ENCODE measurements at places on chromosomes 16 and 17.

GRCh38 chr16:11640987-11641817 is 27.1 kb upstream of the SNN start:
- peak; percentile 62 for DNase-seq

GRCh38 chr16:53549970-53550690 is 47.1 kb upstream of the AKTIP start:
- peak; percentile 90 for DNase-seq

GRCh38 chr16:27985981-27986380 is 77.5 kb downstream of the GSG1L start:
- no peak for DNase-seq

GRCh38 chr16:17251496-17251895 is 219.3 kb downstream of the XYLT1 start:
- DNase-seq = no peak

DNA sequence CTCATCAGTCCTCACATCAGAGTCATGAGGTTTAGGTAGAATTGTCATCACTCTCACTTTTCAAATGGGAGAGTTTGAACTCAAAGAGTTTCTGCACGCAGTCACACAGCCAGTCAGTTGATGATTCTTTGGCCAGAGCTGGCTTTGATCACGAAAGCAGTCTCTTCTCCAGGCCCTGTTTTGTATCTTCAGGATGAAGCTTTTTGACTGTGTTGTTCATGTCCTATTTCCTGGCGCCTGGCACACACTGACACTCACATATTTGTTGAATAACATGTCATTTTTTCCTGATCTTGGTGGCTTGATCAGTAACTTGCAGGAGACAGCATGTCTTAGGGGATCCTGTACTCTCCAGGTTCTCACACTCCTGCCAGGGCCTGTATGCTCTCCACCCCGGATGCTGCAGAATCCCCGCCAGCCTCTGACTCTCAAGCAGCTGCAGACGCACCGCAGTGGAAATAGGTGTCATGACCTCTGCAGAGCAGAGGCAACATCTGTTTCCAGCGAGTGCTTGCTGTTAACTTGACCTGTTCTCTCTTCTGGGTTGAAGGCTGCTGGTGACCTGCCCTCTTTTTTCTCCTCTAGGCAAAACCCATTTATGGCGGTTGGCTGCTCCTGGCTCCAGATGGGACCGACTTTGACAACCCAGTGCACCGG is 33.0 kb downstream of the MPRIP start:
- DNase-seq = peak; percentile 38

DNA sequence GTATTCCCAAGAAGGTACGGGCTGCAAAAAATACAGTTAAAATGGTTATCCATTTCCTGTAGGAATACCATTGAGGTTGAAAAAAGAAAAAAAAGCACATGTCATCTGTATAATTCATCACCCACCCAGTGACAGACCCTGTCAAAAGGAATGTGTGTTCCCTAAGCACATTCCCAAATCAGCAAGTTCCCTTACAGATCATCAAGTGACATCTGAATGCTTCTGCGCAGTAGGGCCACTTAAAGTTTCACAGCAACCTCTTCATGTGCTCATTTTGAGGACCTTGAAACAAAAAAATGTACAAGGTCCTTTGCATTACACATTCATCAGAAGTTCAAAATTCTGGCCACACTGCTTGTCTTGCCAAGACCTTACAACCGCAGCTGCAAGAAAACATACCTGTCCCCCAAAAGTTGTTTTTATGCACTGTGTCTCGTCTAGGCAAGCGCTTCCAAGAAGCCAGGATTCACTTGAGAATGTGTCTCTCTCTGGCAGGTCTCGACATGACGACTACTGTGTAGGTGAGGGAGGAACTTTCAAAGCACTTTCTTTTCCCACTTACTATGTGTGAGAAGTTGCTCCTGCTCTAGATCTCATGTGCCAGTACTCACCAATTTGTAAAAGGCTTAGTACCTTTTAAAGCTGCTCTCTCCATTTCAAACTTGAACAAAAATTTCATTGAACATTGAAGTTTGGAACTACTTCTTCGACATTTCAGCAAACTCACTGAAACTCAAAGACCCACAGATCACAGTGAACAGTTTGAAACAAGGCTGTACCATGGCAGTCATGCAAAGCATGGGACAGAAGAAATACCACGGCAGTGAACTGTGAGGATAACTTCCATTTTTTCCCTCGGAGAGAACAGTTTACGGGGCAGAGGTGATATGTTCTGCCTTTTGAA is 4.3 kb upstream of the POLG2 start:
- no peak for DNase-seq

DNA sequence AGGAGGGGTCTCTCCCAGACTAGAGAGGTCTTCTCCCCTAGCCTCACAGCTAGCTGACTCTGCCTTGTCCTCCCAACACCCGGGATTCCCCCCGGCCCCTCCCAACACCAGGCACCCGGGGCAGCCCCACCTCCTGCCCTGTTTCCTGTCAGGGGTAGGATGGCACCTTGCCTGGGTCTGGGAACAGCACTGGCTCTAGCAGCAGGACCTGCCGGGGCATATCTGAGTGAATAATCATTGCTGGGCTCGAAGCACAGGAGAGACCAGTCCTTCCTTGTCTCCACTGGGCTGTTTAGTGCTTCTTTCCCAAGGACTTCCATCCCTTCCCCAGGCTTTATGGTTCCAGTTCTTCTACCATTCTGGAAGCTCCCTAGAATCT is 25.7 kb downstream of the MINK1 start:
- DNase-seq = no peak

- DNase-seq = peak; percentile 93
These were observed 122.6 kb downstream of the SOCS1 start for GRCh38 chr16:11133344-11133943.

GRCh38 chr17:32970281-32970680 is 21.4 kb upstream of the SPACA3 start:
- peak; percentile 26 for DNase-seq

DNA sequence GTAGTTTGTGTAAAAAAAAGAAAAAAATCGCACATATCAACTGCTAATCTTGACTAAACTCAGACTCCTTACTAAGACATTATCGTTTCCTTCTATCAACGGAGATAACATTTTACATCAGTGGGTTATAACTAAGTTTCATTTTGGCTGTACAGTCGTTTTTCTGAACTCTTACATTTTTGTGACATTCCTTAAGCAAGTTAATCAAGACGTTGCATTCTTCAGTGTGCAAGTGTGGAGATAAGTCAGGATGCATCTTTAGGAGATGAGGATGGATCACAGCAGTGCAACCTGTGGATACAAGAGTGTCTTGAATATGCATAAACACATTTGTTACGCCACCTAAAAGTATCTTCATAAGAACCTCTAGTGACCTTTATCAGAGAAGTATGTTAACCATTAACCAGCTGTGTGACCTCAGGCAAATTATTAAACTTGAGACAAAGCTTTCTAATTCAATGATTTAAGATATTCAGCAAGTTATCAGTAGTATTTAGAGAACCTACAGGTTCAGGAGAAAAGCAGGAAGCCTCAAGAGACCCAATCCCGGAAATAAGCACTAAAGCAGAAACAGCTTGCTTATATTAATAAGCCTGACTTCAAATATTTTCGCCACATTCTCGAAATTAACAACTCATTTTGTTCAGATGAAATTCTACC is 9.4 kb downstream of the CMC2 start:
- peak; percentile 25 for DNase-seq

- no peak for DNase-seq
These were observed 36.6 kb upstream of the NACA2 start for GRCh38 chr17:61627658-61628057.

- no peak for DNase-seq
These were observed 232.9 kb downstream of the UTP18 start for GRCh38 chr17:51493206-51493605.

DNA sequence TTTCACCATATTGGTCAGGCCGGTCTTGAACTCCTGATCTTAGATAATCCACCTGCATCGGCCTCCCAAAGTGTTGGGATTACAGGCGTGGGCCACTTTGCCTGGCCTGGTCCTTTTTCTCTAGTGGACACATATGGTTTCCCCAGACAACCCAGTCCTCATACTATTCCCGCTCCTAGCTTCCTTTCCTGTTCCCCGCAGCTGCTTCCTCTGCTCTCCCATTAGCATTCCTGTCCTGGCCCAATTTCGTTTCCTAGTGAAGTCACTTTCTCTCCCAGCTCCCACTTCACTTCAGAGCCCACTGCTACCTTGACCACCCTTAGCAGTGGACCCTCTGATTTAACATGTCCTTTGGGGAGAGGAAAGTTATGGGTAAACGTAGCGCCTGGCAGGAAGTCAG is 11.3 kb downstream of the KATNIP start:
- no peak for DNase-seq

DNA sequence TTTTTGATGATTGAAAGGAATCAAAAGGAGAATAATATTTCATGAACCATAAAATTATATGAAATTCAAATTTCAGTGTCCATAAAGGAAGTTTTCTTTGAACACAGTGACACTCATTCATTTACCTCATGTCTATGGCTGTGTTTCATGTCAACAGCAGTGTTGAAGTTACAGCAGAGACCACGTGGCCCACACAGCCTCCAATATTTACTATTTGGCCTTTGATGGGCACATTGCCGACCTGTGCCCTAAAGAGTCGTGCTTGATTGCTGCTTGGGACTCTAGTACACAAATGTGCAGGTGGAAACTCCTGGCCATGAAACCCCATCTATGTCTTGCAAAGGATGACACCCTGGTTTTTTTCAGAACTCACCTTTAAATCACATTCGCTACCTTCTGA is 57.0 kb downstream of the CES1 start:
- no peak for DNase-seq

DNA sequence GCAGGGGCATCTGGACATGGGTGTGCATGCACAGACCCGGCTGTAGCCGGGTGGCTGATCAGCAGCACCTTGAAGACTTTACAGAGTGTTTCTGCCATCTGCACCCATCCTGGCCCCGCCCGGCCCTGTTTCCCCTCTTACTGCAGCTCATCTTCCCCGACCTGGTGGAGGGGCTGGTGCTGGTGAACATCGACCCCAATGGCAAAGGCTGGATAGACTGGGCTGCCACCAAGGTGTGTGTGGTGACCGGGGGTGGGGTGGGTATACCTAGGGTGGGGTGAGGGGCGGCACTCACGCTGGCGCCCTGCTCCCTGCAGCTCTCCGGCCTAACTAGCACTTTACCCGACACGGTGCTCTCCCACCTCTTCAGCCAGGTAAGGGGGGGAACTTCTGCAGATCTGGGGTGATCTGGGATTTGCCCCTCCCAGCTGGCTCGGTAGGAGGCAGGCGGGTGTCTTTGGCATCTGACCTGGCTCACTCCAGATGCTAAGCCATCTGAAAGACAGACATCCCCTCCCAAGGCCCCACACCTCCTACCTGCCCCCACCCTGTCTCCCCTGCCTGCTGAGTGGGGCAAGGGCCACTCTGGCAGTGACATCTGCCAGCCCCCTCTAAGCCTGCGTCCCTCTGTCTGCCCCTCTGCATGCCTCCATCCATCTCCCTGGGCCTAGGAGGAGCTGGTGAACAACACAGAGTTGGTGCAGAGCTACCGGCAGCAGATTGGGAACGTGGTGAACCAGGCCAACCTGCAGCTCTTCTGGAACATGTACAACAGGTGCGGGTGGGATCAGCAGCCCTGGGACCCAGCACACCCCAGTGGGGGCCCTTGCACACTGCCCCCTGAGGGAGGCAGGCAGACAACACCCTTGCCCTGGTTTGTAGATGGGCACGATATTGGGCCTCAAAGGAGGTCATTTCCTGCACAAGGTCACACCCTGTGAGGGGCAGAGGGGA is 6.6 kb downstream of the NDRG4 start:
- DNase-seq = no peak

DNA sequence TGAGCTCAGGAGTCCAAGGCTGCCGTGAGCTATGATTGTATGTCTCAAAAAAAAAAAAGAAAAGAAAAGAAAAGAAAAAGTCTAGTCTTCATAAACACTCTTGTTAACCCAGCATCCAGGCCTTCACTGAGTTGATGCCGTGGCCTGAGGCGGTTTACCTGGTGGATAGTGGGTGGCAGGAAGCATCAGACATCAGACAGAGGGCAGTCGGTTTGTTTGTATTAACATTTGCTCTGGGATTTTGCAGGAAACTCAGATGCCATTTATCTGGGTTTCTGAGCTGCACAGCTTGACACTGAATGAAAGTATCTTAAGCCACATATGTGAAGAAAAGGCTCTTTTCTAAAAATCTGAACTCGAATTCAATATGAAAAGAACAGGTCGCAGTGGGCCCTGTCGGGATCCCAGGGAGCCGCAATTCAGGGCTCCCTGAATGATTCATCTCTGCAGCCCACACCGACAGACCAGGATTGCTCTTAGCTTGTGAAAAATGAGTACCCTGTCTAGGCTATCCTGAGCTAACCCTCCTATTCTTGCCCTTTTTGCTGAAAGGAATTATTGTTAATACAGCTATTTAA is 1.1 kb upstream of the DBNDD1 start:
- peak; percentile 22 for DNase-seq

- no peak for DNase-seq
These were observed 38.8 kb downstream of the METRNL start for GRCh38 chr17:83118071-83118841.

- no peak for DNase-seq
These were observed 2274.7 kb downstream of the TP53TG3F start for GRCh38 chr16:35733971-35734702.

Data from fibroblast of skin of right quadriceps (primary cell).